ENCODE measurements at places on chromosomes 1 and 21.

DNA sequence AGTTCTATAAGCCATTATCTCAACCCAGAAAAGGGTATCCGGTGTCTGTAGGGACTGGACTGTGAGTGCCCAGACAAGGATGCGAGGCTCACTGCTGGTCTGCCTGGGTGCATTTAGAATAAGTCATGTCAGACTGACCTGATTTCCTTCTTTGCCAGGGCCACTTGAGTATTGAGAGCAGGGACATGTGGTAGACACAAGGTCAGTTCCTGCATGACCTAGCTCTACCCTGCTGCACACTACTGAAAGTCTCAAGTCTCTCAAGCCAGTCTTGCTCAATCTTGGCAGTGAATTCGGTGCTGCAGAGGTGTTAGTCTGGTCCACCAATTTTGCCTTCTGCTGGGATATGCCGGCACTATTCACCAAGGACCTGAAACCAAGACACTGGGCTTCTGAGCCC, 180.1 kb downstream of the C1orf94 start:
- DNase-seq, result no peak

- no peak for DNase-seq
Observed at GRCh38 chr1:24987875-24988557, 57.9 kb upstream of the RUNX3 start.

DNA sequence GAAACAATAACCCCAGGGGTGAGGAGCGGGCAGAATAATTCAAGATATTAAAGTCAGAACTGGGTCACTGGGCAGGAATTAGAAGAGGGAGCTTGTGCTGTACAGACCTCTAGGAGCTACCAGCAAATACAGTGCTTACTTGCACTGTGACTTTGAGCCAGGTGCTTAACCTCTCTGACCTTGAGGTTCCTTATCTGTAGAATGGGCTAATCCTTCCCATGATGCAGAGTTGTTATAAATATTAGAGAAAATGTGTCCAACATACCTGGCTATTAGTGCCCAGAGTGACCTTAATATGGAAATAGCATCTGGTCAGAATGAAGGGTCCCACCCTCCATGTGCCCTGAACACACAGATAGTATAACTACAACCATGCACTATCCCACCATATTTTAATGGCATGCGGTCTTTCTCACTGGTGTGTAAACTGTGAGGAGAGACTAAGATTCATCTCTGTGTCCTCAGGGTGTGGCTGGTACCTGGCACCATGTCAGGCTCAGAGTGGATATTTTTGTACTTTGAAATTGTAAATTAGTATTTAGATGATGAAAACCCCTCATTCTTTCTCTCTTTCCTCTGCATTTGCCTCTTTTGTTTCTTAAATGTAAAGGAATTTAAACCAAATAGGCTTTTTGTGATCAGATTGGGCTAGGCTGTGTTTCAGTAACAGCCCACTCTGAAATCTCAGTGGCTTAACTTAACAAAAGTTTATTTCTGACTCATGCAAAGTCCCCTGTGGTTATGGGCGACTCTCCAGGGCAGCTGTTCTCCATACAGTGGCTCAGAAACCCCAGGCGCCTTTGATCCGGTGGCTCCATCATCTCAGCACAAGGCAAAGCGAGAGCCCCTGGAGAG, 60.0 kb upstream of the ROR1 start:
- DNase-seq, result no peak

GRCh38 chr1:34087986-34088385, 77.0 kb downstream of the CSMD2 start:
- no peak for DNase-seq

DNA sequence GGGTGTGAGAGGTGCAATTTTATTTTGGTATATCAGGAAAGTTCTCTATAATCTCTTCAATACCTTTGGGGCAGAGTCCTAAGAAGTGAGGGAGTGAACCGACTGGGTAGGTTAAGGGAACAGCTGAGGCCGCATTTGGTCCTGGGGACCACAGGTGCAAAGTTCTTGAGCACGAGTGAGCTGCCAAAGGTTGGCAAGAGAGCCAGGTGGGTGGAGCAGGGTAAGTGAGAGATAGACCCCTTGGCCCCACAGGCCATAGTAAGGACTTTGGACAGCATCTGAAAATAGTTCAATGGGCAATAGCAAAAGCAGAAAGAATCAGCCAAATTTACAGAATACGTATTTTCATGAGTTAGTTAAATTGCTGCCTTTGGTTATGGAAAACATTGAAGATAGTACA, 11.0 kb upstream of the NID1 start:
- no peak for DNase-seq

DNA sequence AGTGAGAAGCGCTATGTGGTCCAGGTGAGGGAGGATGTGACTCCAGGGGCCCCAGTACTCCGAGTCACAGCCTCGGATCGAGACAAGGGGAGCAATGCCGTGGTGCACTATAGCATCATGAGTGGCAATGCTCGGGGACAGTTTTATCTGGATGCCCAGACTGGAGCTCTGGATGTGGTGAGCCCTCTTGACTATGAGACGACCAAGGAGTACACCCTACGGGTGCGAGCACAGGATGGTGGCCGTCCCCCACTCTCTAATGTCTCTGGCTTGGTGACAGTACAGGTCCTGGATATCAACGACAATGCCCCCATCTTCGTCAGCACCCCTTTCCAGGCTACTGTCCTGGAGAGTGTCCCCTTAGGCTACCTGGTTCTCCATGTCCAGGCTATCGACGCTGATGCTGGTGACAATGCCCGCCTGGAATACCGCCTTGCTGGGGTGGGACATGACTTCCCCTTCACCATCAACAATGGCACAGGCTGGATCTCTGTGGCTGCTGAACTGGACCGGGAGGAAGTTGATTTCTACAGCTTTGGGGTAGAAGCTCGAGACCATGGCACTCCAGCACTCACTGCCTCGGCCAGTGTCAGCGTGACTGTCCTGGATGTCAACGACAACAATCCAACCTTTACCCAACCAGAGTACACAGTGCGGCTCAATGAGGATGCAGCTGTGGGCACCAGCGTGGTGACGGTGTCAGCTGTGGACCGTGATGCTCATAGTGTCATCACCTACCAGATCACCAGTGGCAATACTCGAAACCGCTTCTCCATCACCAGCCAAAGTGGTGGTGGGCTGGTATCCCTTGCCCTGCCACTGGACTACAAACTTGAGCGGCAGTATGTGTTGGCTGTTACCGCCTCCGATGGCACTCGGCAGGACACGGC, 2.2 kb downstream of the CELSR2 start:
- no peak for DNase-seq

GRCh38 chr1:169885207-169885606, 8.5 kb downstream of the SCYL3 start:
- no peak for DNase-seq

DNA sequence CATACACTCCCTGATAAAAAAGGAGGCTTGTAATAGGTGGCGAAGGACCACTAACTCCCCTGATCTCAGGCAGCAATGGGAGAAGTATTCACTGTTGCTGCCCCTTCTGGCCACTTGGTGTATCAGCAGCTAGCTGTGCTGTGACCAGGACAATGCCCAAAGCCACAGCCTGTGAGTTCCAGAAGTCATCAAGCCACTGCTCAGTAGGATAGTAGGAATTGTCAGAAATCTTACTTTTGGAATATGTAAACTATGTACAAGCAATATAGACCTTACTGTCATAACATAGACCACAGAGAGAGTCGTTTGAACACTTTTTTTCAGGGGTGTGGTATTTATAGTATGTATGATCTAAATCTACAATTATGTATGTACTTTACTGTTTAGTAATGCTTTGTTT, 248.3 kb upstream of the CAMK1G start:
- no peak for DNase-seq

DNA sequence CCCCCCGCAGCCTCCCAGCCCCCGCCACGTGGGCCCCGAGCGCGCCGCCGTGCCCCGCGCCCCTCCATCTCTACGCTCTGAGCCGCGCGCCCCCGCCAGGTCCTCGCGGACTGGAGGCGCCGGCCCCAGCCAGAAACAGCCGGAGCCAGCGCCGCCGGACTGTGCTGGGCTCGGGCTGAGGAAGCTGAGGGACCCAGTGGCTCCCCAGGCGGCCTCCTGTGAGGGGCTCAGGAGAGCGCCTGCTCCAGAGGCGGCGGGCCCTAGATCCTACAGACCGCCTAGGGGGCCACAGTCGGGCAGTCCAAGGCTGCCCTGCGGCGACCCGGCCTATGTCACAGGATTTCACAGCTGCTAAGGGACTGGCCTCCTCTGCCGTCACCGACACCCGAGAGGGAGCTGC, 82.1 kb downstream of the NENF start:
- no peak for DNase-seq
